ENCODE measurements at places on chromosomes 5 and 9.

DNA sequence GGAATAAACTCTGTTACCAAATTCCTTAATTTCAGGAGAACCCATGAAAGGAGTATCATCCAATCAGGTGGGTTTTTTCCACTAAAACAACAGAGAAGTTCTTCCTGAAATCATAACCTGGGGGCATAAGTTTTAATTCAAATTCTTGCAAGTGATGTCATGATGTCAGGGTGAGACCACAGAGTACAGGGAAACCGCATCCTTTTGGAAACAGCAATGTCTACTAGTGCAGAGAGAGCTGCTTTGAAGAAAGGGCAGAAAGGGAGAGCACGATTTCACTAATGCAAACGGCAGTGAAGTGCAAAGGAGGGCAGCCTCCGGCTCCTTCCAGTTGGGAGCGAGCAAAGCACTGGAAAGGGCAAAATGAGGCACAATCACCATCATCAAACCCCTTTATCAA is 20.6 kb upstream of the CMBL start:
- no peak for DNase-seq

DNA sequence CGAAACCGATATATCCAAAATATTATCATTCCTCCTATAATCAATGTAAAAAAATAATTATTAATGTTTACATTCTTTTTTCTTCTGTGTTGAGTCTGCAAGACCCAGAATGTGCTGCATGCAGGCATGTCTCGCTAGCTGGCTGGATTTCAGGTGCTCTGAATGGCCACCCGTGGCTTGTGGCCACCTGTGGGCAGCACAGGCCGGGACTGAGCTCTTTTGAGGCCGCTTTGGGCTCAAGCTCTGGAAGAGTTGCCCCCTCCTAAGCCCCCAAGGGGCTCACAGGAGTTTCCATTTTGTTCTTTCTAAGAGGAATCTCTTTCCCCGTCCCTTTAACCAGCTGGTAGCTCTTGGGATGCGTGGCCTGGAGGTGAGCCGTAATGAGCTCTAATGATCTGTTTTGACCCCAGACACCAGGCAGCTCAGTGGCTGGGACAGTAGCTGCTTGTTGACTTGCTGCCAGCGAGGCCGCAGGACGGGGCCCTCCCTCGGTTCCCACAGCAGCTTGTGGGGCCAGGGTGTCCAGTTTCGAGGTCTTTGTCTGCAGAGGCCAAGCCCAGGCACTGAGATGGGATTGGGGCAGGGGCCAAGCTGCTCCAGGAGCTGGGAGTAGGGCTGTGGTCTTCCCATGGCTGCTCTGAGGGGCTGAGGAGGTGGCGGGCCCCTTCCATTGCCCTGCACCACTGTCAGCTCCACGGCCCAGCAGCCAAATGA is 20.8 kb downstream of the ASS1 start:
- DNase-seq, result no peak

- no peak for DNase-seq
Measured at GRCh38 chr9:99803694-99804093, 18.0 kb upstream of the NR4A3 start.

- DNase-seq, result no peak
Measured at GRCh38 chr9:13143281-13143680, 136.2 kb downstream of the MPDZ start.

DNA sequence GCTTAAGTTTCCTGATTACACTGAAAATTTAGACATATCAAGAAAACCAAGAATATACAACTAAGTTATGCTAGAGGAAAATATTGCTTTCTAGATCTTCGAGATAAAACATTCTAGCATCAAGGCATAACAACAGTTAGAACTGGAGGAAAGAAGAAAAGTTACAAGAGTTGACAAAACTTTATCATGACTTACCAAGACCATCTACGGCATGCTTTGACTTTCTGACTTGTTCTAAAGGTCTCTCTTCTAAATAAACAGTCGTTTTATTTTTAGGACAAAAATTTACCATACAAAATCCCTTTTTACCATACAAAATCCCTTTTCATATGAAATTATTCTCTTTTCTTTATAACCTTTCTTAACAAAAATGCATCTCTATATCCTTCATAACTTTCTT is 1110.1 kb upstream of the CDH10 start:
- DNase-seq, result no peak

- no peak for DNase-seq
Measured at GRCh38 chr9:30815585-30815984, 1568.9 kb upstream of the ACO1 start.

GRCh38 chr9:3447788-3448187 is 78.0 kb downstream of the RFX3 start:
- no peak for DNase-seq

GRCh38 chr5:1820381-1820780 is 19.2 kb downstream of the NDUFS6 start:
- no peak for DNase-seq

- DNase-seq, result no peak
Measured at GRCh38 chr5:9082996-9083395, 462.9 kb downstream of the SEMA5A start.

GRCh38 chr9:101566904-101567724 is 27.7 kb downstream of the PPP3R2 start:
- no peak for DNase-seq

DNA sequence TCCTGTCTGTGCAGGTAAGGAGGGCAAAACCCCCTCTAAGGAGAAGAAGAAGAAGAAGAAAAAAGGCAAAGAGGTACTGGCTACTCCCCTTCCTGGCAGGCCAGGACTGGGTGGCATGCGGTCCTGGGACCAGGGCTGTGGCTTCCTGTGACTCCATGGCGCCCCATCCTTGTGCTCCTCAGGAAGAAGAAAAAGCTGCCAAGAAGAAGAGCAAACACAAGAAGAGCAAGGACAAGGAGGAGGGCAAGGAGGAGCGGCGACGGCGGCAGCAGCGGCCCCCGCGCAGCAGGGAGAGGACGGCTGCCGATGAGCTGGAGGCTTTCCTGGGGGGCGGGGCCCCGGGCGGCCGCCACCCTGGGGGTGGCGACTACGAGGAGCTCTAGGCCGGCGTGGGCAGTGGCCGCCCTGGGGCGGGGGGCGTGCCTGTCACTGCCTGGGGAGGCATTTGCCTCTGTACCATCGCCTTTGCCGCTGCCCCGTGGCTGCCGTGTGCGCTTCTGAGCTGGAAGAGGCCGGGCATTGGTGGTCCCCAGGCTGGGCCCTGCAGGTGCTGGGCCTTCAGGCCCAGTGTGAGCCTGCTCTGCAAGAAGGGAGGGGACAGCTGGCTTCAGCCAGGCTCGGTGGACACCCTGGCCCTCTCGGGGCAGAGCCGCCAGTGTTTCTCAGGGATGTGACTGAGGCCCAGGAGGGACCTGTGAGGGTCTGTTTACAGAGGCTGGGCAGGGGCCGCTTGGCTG is 2.0 kb upstream of the AJM1 start:
- no peak for DNase-seq

DNA sequence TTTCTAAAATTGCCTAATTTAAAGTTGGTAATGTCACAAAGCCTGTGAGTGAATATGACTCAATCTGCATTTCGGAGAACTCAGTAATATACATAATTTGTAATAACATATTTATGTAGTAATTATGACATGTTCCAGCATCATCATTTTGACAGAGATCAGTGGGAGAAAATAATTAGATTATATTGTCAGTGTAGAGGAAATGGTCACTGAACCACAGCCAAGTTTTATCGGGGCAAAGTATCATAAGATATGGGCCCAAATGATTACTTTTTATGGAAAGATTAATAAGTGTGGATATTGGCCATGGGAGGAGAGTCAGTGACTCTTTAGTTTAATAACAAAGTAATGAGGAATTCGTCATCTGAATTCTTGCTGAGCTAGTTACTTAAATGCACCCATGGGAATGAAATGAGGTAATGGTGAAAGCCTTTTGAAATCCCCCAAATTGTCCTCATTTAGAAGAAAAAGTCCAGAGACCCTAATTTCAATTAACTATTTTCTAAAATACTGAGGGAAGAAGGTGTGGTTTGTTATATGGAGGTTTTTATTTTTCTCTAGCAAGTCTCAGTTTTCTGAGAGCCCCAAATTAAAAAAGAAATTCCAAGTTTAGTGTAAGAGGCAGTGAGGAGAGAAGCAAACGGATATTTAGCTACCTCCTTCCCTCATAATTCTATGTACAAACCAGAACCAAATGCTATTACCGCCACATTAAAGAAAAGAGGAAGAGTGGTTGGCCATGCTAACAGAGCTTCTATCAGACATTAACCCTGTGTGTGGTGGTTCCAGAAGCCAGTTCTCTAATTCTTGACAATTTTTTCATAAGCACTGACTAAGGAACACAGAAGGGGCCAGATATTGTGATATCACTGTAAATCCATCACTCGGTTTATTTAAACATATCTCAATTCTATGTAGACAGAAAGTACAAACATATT is 37.7 kb upstream of the MRPS30 start:
- DNase-seq, result no peak

- no peak for DNase-seq
Measured at GRCh38 chr5:159854916-159855315, 61.4 kb upstream of the ADRA1B start.

DNA sequence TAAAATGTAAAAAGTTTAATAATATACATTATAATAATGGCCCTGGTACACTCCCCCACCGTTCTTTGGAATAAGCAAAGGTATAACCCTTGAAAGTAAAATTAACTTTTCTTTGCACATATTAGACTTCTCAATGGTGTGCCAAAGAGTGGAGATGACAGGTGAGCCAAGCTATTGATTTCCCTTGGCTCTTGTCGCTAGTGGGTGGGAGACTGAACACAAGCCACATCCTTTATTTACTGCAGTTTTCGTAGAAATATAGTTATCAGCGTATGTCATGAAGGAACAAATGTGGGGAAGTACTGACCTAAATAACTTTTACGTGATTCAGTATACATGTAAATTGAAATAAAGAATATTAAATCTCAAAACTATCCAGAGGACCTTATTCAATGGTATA is 549.3 kb downstream of the RAB3C start:
- DNase-seq, result no peak

All from stimulated activated CD4-positive, alpha-beta T cell treated with anti-CD3 and anti-CD28 coated beads, Interleukin-2, amount 100 ng/mL, for 4 hours (primary cell).